ENCODE measurements at places on chromosomes 1 and 21. TPM values are rescaled to one million over a fixed set of nuclear protein-coding genes. Genes with fewer than 3 reads are reported as not detected.

- H3K4me3 ChIP-seq, result no peak overlapping the region
- H3K27me3 ChIP-seq, result no peaks in the 10 kb centered on the region
- no peak overlapping the region for H3K27ac ChIP-seq
- DNase-seq, result no peak
These were observed 93.4 kb downstream of the ADARB1 start for GRCh38 chr21:45167796-45168222.

- H3K36me3 ChIP-seq, result no peaks in the 10 kb centered on the region
- H3K4me1 ChIP-seq, result no peaks in the 10 kb centered on the region
- peaks cover 19% of the 10 kb centered on the region for H3K27me3 ChIP-seq
- H3K27ac ChIP-seq, result no peak overlapping the region
These were observed 23.0 kb upstream of the KIFAP3 start for GRCh38 chr1:170097449-170097948.

Gene ZBTB8A
- total RNA-seq, result not detected

DNA sequence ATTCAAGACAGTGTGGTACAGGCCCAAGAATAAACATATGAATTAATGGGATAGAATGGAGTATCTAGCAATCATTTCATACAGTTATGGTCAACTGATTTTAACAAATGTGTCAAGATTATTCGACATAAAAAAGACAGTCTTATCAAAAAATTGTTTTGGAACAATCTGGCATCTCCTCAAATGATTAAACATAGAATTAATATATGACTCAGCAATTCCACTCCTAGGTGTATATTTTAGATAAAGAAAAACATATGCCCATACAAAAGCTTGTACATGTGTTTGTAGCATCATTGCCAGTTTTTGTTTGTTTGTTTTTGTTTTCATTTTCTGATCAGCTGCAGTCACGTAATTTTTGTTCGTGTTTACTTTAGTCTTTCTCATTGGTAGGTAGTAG lies 1188.3 kb downstream of the BRINP3 start:
- no peak overlapping the region for H3K27ac ChIP-seq
- no peaks in the 10 kb centered on the region for H3K27me3 ChIP-seq
- DNase-seq, result no peak
- no peaks in the 10 kb centered on the region for H3K4me1 ChIP-seq
- no peak overlapping the region for H3K4me3 ChIP-seq

Gene OR2T2
- not detected for total RNA-seq

DNA sequence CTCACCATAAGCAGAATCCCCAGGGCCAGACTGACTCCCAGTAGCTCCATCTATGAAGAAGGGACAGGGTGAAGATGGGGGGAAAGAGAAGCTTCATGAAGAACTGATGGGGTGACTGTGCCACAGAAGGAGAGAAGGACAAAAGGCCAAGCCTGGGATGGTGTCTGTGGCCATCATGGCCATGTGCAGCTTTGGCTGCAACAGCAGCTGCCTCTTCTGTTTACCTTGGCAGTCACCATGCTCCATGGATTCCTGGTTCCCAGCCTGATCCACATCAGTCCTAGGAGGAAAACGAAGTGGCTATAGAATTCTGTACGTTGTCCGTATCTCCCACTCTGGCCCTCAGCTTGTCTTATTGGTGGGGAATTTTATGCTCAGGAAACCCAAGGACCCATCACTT lies 12.0 kb downstream of the SEMA6C start:
- no peak overlapping the region for H3K4me3 ChIP-seq
- H3K36me3 ChIP-seq, result no peaks in the 10 kb centered on the region
- peaks cover 9% of the 10 kb centered on the region for H3K27me3 ChIP-seq
- peaks cover 16% of the 10 kb centered on the region for H3K4me1 ChIP-seq

DNA sequence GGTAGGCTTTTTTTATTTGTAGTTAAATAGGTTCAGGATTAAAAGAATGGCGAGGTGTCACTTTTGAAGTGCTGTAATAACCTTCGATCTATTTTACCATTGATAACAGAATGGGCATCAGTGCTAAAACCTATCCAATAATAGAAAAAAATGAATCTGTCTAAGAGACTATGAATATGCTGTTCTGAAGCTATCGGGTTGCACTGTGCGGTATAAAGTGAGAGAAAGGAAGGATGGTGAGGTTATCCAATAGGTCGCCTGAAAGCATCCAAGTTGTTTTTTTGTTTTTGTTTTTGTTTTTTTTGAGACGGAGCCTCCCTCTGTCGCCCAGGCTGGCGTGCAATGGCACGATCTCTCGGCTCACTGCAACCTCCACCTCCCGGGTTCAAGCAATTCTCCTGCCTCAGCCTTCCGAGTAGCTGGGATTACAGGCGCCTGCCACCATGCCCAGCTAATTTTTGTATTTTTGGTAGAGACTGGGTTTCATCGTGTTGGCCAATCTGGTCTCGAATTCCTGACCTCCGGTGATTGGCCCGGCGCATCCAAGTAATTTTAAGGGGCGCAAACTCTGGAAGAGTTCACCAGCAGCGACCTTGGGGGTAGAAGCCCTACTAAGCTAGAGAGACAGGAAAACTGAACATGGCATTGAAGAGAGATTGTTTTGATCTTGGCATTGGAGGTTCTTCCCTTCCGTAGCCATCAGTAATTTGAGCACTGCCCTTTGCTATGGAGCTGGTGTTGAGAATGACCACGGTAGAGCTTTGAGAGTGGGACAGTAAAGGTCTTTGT lies 8.7 kb upstream of the MDM4 start:
- H3K27ac ChIP-seq, result peak overlapping the region; percentile 93
- no peaks in the 10 kb centered on the region for H3K36me3 ChIP-seq
- DNase-seq, result peak; percentile 63
- H3K4me3 ChIP-seq, result peak overlapping the region; percentile 61

Gene MAN1C1
- 46.9 TPM for total RNA-seq

GRCh38 chr1:18575620-18576019 lies 55.0 kb upstream of the PAX7 start:
- no peak overlapping the region for H3K27ac ChIP-seq
- no peaks in the 10 kb centered on the region for H3K4me1 ChIP-seq
- peaks cover 6% of the 10 kb centered on the region for H3K27me3 ChIP-seq
- no peak overlapping the region for H3K4me3 ChIP-seq
- no peaks in the 10 kb centered on the region for H3K36me3 ChIP-seq

GRCh38 chr1:107262467-107263286 lies 121.8 kb downstream of the NTNG1 start:
- H3K4me3 ChIP-seq, result no peak overlapping the region
- H3K36me3 ChIP-seq, result no peaks in the 10 kb centered on the region
- no peak overlapping the region for H3K27ac ChIP-seq
- no peaks in the 10 kb centered on the region for H3K27me3 ChIP-seq

All from CD4-positive, alpha-beta T cell (primary cell).